ENCODE measurements at places on chromosomes 3 and 15.

DNA sequence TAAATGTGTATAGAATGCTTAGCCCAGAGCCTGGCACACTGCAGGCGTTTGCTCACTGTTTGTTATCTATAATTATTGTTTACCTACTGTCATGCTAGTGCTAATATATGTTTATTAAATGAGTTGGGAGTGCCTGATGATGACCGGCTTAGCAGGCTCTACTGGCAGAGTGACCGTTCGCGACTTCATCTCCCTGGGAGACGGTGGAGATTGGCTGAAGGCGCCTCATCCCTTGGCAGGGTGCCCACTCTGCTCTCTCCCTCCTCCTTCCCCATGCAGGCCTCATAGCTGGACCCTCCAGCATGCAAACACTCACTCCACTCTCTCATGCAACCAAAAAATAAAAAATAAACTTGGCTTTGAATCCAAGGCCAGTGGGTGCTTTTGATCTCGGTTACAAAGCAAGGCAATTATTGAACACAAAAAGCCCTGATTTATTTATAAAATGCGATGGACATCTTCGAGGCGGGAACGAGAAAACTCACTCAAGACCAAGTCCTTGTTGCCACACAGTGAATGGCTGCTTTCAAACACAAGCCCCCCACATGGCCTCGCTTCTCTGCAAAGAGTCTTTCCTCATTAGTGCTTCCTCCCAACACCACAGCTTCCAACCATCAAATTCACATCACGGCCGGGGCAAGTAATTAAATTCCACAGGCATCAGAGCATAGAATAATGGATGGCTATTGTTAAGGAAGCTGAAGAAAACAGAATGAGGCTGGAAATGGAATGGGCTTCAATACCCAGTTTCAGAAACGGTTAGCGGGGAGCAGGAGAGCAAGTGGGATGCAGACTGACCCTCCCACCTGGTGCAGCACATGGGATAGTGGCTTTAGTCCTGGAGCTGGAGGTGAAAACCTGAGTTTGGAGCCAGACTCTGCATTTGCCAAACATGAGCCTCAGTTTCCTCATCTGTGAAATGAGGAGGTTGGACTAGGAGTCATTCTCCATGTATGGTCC lies 135.7 kb upstream of the RAD18 start:
- no peak for DNase-seq

GRCh38 chr15:51793521-51794305 lies 35.7 kb upstream of the TMOD3 start:
- DNase-seq: no peak

- no peak for DNase-seq
These were observed 201.5 kb upstream of the RBMS3 start for GRCh38 chr3:29079358-29079757.

GRCh38 chr15:31067890-31068603 lies 33.5 kb downstream of the TRPM1 start:
- DNase-seq: no peak

DNA sequence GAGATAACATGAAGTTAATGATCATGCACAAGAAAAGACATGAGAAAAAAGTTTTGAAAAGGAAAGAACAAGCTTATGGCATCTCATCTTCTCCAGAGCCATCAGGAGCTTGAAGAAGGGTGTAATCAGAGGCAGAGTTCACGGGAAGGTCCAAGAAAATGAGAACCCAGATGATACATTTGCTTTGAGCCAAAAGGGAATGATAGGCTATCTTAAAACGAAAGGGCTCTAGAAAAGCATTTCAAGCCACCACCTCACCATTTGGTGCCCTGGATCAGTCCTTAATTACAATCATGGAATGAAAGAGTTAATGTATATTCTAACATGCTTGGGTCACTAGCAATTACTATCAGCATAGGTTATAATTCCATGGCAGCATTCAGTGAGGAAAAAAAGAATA lies 781.8 kb downstream of the ROBO1 start:
- DNase-seq: no peak

DNA sequence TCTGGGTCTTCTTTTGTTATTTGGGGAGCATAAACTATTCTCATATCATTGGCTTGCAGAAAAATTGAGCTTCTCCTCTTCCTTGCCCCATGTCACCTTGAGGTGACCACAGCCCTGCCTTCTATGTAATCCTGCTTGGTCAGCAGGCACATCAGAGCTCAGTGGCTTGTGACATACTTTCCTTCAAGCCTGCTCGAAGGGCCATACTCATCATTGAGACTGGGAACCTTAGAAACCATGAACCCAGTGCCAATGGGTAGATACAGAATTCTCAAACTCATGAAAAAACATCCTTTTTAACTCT lies 3.7 kb upstream of the CCR2 start:
- DNase-seq: no peak

GRCh38 chr3:130310109-130310508 lies 35.4 kb upstream of the COL6A5 start:
- no peak for DNase-seq

- DNase-seq: no peak
These were observed 9.1 kb downstream of the MRPS11 start for GRCh38 chr15:88476635-88477060.

DNA sequence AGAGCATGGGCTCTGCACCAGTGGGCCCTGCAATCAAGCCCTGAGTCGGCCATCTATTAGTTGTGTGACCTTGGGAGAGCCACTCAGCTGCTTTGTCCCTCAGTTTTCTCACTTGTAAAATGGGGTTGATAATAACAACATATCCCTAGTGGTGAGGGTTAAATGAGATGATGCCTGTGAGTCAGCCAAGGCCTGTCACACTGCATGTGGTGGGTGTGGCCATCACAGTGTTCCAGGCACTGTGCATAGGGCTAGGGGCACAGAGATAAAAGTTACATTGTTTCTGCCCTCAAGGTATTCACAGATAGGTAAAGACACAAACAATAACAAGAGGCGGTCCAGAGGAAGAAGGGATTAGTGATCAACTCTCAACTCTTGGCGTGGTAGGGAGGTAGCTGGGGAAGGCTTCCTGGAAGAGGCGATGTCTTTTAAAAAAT lies 19.5 kb downstream of the SMAD6 start:
- no peak for DNase-seq

DNA sequence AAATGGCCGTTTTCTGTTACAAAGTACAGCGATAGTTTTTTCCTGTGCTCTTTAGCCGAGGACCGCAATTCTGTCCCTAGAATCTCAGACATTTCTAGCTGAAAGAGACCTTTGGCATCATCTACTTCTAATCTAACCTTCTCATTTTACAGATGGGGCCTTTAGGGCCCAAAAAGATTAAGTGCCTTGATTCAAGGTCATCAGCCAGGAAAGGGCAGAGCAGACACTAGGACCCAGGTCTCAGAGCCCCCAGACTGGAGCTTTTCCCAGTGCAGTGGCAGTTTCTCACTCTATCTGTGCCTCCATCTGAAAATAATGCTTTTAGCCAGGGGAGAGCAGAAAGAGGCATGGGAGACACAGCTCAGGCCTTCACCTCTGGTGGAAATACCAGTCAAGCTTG lies 20.6 kb downstream of the ABHD2 start:
- no peak for DNase-seq

GRCh38 chr3:170117134-170117533 lies 64.4 kb downstream of the PHC3 start:
- DNase-seq: no peak

GRCh38 chr3:195546130-195546560 lies 3.0 kb upstream of the PPP1R2 start:
- DNase-seq: no peak

GRCh38 chr3:110900576-110900975 lies 171.0 kb upstream of the NECTIN3 start:
- no peak for DNase-seq

GRCh38 chr3:179526989-179527391 lies 35.7 kb upstream of the ACTL6A start:
- no peak for DNase-seq

DNA sequence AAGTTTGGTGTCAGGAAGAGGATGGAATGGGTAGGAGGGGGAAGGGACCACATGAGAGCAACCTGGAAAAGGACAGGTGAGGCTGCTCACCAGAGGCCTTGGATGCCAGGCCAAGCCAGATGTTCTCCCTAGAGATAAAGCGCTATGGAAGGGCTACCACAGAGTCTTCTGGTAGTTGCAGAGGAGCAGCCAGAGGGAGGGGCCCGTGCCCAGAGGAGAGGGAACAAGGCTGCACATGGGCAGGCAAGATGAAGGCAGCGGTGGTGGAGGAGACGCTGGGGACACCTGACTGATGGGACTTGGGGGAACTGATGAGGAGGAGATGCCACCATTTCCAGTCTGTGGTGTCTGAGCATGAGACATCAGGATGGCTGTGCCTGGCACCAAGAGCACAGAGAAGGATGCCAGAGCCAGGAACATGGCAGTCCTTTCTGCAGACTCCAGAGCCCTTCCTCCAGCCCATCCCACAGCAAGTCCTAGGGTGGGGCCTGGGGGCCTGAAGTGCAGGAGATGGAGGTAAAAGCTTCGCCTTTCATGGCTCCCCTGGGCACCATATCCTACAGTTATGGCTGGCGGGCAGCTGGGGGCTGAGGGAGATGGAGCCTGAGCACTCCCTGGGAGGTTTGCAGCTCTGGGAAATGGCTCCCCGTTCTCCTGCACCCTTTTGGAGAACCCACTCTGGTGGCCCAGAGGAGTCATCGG lies 103.0 kb downstream of the ETFA start:
- DNase-seq: no peak

DNA sequence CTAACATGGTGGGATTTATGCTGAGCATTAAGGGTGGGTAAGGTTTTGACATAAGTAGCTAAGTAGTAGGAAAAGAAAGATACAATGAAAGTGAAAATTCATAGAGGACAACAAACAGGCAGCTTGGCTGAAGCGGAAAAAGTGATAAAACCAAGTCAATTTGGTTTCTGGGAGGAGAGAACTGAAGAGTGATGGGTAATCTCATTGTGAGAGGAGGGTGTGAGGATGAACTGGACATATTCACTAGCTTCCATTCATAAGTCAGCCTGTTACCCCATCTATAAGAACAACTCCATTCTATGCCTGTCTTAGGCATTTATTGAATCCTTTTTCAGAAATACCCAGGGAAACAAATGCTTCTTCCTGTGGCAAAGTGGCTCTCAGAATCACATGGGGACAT lies 67.1 kb upstream of the BBX start:
- no peak for DNase-seq

DNA sequence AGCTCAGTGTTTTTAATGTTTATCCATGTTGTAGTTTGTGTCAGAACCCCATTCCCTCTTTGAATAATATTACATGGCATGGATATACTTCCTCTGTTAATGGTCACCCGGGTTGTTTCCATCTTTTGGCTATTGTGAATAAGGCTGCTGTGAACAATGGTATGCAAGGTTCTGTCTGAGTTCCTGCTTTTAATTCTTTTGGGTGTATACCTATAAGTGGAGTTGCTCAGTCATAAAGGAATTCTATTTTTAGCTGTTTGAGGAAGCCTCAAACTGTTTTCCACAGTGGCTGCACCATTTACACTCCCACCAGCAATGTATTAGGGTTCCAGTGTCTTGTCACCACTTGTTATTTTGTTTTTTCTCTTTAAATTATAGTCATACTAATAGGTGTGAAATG lies 99.6 kb downstream of the SLC25A26 start:
- no peak for DNase-seq

DNA sequence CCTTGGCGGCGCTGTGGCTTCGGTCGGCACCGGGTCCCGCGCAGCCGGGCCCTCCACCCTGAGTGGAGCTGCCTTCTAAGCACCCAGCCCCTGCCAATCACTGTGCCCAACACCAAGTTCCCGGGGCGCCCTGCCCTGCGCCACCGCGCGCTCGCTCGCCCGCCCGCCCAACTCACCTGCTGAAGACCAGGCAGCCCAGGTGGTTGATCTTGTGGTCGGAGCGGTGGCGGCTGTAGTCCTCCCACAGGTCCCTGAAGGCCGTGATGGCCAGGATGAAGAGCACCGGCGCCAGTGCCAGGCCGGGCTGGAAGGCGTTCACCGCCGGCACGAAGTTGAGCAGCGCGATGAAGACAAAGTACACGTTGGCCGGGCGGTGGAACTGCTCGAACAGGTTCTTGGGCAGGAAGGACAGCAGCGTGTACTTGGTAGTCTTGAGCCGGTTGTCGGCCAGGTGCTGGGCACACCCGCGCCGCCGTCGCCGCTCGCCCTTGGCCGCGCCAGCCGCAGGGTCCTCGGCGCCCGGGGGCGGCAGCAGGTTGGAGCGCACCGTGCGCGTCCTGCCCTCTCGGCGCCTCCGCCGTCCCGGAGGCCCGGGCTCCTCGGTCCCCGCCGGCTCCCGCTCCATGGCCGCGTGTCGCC lies 536 bp downstream of the ATP10A start:
- DNase-seq: no peak

GRCh38 chr3:95905182-95905581 lies 909.2 kb upstream of the EPHA6 start:
- DNase-seq: no peak

- no peak for DNase-seq
These were observed 16.5 kb upstream of the PLOD2 start for GRCh38 chr3:146177519-146177918.

- no peak for DNase-seq
These were observed 484.5 kb downstream of the TAFA4 start for GRCh38 chr3:68447885-68448284.

DNA sequence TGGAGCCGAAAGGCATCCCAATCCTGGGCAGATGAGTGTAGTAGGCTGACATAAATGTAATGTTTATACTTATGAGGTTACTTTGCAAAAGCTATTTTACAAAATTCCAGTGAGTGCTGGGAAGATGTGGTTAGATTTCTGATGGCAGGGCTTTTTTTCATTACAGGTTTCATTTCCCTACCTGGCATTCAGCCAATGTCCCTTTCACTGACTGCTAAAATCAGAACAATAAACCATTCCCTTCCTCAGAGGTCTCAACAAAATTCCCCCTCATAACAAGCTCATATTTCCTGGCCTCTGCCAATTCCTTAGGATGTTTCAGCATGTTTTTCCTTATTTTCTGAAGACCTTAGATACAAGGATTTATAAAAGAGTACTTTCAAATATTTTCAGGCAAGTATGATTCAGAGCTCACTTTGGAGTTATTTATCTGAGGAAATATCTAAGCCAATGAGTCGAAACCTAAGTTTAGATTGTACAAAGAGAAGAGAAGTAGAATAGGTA lies 40.9 kb upstream of the CCDC80 start:
- DNase-seq: no peak

DNA sequence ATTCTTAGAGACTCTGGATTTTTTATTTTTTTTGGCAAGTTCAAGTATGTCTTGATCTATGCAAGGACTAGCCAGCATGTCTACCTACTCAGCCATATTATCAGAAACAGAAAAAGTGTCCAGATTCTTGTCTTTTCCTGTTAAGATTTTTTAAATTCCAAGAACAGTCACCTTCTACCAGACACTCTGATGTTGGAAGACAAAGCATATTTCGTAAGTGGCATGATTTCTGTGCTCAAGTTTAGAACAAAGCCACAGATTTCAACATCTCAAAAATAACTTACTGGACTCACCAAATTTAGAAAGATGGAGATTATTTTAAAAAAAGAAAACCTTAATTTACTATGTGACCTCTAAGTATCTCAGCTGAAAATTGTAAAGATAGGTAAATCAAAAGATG lies 61.9 kb downstream of the GOLGA6L7 start:
- no peak for DNase-seq

DNA sequence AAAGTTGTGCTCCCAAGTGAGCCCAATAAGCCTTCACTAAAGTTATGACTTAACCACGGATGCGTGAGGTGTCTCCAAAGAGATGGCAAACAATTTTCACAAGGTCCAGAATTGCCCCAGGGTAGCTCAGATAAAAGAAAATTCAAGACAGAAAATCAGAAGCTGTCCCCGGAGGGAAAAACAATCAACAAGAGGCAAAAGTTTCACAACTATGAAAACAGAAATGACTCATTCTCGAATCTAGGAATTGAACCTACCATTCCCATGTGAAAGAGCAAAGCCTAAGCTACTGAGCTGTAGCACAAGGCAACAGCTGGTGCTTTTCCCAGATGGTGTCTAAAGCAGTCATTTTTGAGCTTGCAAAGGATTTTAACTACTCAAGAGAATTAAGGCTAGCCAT lies 33.5 kb upstream of the MKRN3 start:
- no peak for DNase-seq
